ENCODE measurements at places on chromosomes 3 and 15.

DNA sequence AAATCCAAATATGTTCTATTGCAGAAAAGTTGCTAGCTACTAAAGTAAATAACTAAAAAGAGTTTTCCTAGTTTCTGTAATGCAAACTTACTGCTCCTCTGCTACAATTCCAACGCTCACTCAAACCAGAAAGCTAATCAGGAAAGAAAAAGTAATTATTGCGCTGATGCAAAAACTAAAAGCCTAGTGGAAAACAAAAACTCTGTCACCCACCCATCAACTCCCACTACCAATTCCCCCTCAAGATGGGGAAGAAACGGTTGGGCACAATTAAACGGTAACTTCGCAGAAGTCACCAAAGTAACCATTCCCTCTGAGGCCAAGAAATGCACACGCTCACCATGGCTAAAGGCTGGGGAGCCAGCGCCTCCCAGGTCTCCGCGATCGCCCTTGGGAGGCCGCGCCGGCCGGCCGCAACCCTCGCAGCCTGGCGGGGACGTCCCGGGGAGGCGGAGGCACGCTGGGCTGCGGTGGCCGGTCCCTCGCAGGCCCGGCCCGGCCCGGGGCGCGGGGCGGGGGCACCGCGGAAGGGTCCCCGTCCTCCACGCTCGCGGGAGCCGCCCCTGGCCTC lies 684 bp downstream of the SLTM start:
- DNase-seq, result no peak

DNA sequence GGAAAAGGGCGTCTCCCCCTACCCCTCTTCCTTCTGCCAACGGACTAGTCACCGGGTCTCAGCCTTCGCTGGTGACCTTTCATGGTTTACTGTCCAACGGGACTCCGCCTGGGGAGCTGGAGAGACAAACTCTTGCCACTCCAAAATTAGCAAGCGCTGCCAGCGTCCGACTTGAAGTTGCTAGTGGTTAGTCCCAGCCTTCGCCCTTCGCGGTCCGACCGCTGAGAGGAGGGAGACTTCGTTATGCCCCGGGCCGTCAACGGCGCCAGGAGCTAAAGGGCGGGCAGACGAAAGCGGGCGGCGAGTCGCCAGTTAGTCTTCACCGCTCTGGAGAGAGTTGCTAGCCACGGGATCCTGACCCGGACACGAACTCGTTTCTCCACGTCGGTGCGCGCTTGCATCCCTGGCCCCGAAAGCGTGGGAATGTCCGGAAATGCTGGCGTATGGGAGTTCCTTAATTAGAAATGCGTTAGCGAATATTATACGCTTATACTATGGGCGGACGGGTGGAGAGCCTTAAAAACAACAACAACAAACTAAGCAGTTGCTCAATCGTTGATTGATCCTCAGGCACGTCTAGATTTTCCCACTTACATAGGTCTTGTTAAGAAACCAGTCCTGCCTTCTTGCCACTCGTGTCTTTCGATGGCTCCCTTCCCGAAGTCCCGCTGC lies 716 bp downstream of the SMC4 start:
- DNase-seq, result no peak

DNA sequence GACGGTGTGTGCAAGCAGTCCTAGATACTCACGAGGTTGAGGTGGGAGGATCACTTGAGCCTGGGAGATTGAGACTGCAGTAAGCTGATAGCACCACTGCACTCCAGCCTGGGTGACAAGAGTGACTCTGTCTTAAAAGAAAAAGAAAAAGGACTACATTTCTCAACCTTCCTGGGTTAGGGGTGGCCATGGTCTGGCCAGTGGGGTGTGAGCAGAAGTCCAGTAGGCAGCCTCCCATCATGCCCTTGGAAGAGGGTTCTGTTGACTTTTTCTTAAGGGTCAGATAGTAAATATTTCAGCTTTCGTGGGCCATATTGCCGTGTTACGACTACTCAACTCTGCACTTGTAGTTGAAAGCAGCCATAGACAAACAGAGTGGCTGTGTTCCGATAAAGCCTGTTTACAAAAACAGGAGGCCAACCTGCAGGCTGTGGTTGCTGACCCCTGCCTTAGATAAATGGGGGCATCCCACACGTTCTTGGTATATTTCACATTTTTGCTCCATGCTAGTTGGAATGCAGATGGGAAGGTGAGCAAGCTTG lies 31.0 kb upstream of the PDE8A start:
- DNase-seq, result no peak

GRCh38 chr15:30974112-30974511 lies 17.3 kb downstream of the MTMR10 start:
- no peak for DNase-seq

DNA sequence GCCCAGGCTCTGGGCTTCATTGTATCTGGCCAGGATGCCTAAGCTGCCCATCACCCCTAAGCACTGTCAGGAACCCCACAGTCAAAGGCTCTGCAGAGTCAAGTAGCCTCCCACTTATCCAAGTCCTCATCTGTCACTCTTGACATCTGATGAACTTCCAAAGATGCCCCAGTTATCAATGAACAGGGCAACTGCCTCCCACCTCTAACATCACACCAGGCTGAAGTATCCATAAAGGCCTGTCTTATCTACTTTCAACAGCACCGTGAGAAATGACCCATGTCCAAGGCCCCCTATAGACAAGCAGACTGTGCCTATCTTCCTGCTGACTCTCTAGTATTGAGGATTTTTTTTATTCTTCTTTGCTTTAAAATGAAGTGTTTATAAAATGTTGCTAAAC lies 56.4 kb downstream of the TRIM69 start:
- no peak for DNase-seq

DNA sequence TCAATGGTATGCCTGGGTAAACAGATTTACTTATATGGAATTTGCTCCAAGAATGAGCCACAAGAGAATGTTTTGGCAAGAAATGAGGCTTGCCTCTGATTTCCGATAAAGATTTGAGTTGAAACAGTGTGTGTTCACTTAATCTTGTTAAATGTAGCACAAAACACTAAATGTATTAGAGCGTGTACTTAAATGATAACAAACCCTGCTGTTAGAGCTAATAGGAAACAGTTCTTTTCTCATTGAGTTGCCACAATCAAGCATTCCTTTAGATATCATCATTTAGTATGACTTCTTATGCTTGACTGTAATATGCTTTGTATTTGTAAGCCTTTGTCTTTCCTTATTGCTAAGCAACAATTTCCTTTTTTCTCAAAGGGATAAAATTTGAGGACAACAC lies 353.6 kb upstream of the ZNF717 start:
- DNase-seq, result no peak

GRCh38 chr15:89441295-89441812 lies 55.0 kb downstream of the RHCG start:
- no peak for DNase-seq

GRCh38 chr3:59632760-59633573 lies 583.1 kb upstream of the CFAP20DC start:
- no peak for DNase-seq

- no peak for DNase-seq
Observed at GRCh38 chr3:111238885-111239284, 167.3 kb downstream of the NECTIN3 start.

DNA sequence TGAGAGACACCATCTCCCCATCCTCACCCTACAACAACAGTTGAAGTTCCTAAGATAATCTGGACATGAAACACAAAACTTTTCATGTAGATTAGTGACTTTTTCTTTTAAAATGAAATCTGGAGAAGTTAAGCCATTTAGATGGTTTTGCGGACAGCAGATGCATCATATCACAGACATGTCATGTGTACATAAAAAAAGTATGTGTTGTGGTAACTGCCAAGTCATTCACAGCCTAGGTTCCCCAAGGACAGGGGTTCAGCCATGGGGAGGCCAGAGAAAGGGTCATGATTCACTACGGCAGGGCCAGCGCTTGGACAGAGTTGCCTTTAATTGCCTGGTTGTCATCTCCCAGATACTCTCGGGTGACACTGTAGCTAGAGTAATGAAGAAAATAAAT lies 163.2 kb downstream of the PDZRN3 start:
- no peak for DNase-seq
